ENCODE measurements at places on chromosomes 1 and 21. TPM values are rescaled to one million over a fixed set of nuclear protein-coding genes. Genes with fewer than 3 reads are reported as not detected.

DNA sequence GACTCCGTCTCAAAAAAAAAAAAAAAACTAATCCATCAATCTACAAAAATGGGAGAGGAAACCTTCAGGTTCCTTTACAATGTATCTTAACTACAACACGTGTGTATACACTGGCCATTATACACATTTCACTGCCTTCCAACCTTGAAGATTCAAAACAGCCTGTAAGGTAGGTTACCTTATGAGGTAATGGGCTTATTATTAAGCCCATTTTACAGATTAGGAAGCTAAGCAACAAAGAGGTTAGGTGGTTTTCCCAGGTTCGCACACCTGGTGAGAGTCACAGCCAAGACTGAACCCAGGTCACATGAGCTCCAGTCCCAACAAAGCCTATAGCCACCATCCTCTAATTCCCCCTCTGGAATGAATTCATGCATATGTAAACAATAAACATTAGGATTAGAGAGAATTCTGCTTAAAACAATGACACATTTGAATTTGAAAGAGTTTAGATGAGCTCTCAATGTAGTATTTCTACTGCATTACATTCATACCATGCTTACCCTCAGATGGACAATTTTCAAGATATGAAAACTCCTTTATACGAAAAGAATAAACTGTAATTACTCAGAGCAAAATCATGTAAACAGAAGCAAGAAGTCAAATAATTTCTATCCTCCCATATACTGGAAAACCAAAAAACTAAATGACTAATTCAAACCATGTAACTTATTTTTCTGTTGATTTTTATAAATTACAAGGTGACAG lies 54.8 kb downstream of the EIF4G3 start:
- no peak for DNase-seq

DNA sequence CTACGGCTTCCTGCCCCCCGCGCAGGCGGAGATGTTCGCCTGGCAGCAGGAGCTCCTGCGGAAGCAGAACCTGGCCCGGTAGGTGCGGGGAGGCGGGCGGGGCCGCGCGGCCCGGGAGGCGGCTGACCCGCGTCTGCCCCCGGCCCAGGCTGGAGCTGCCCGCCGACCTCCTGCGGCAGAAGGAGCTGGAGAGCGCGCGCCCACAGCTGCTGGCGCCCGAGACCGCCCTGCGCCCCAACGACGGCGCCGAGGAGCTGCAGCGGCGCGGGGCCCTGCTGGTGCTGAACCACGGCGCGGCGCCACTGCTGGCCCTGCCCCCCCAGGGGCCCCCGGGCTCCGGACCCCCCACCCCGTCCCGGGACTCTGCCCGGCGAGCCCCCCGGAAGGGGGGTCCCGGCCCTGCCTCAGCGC lies 16.6 kb downstream of the NOC2L start:
- DNase-seq, result peak; percentile 68

The NID1 gene
- total RNA-seq, result 95.1 TPM

DNA sequence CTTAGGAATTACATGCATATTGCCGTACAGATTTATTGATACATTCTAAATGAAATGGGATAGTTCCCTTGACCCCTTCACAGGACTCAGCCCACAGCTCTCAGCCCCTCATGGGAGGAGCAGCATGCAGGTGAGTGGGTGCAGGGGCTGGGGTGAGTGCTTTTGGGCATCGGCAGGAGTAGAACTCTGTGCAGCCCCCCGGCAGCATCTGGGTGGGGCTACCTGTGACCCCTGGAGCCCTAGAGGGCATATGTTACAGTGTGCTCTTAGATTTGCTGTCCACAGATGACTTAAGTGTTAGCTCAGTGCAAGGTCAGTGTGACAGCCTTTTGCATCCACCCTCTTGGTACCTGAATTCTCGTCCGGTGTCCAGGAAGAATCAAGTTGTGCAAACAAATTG lies 120.3 kb downstream of the GALNT2 start:
- DNase-seq, result no peak

- DNase-seq, result no peak
These were observed 22.9 kb downstream of the CITED4 start for GRCh38 chr1:40838980-40839942.

The CYP4A11 gene
- total RNA-seq, result 2.2 TPM

The TLR5 gene
- 0.58 TPM for total RNA-seq

GRCh38 chr1:64172458-64172983 lies 30.9 kb upstream of the UBE2U start:
- DNase-seq, result no peak

The MIXL1 gene
- not detected for total RNA-seq

- DNase-seq, result no peak
These were observed 38.4 kb downstream of the CLSTN1 start for GRCh38 chr1:9785406-9785805.

DNA sequence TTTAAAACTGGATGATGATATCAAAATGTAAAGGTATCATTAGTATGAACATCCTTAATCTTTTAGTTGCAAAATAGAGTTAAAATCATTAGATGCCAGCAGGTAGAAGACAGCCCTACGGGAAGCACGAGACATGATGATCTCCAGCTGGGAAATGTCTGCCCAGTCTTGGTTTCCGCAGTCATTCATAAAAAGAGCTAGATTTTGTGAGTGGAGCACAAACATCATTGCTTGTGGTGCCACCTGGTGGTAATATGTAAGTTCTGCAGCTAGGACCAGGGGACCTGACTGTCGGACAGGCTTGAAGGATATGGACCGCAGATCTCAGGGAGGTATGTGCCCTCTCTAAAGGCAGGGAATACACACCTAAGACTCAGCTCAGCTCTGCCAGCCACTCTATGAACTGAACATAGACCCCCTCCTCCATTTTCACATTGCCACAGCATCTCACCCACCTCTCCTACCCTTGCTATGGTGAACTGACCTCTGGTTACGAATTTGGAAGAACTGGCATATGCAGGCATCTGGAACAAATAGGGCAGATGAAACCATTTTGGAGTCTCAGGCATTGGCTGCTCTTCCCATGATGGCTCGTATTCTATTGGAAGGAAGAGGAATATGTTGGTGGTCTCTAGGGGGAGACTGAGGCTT lies 9.2 kb downstream of the FCMR start:
- DNase-seq, result peak; percentile 93

DNA sequence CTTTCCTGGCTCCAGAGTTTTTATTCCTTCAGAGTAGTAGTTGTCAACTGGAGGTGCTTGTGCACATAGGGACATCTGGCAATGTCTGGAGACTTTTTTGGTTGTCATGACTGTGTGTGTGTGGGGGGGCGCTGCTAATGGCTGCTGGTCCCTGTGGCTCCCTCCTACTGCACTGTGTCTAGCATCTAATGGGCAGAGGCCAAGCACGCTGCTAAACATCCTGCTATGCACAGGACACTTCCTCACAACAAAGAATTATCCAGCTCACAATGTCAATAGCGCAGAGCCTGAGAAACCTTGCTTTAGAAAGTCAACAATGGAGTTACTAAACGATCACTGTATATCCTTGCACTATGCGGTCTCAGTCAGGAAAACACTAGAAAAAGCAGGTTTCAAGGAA lies 19.7 kb upstream of the HMGB4 start:
- no peak for DNase-seq

DNA sequence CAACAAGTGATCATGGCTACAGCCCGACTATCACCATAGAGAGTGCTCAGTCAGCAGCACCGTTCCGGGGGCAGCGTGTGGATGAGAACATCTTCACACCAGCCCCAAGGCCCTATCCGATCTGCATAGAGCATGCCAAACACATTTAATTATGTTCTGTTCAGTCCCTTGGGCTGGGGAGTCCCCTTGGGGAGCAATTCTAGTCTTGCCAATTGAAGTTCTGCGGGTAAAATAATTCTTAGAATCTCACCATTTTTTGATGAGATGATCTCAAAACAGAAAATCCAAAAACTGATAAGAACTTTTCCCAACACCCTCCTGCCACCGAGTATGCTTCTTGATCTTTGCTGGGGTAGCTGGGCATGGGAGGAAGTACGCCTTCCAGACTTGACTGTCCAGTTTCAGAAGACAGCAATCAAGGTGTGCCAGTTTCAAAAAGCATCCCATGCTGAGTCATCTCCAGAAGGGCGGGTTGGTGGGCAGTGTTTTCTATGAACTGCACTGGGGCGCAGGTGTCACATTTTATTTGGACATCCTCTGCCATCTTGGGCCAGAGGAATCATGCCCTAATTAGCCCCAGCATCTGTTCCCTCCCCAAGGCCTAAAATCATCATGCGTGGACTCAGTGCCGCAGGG lies 20.8 kb upstream of the PTPRF start:
- no peak for DNase-seq

The MROH7 gene
- 24.1 TPM for total RNA-seq

The C8A gene
- total RNA-seq, result not detected

- DNase-seq, result no peak
These were observed 54.2 kb downstream of the PDE4B start for GRCh38 chr1:65846866-65847265.

The ATG4C gene
- total RNA-seq, result 19.4 TPM

The USH2A gene
- total RNA-seq, result not detected

The LCK gene
- 2.0 TPM for total RNA-seq
